ENCODE measurements at places on chromosomes 12 and 14. TPM values are rescaled to one million over a fixed set of nuclear protein-coding genes. Genes with fewer than 3 reads are reported as not detected.

- DNase-seq: no peak
These were observed 91.8 kb upstream of the KCNA1 start for GRCh38 chr12:4817880-4818279.

- DNase-seq: peak; percentile 80
These were observed 133.7 kb upstream of the C14orf180 start for GRCh38 chr14:104445832-104446381.

STYK1 gene
- not detected for total RNA-seq

DNA sequence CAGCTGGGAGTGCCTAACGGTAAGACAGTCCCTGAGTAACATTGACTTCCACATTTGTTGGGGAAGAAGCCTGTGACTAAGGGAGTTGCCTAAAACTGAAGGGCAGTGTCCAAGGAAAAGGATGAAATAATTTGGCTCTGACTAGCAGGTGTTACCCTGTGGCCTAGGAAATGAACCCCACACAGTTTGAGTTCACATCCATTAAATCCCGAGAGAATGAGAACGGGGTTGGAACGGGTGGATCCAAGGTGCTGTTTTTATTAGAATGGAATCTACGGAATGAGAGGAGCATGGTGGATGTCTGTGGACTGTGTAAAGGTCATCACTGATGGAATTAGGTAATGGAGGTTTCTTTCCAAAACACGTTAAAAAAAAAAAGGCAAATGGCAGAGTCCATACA, 324.0 kb downstream of the MED13L start:
- DNase-seq: no peak

WASHC4 gene
- 69.1 TPM for total RNA-seq

CRY1 gene
- total RNA-seq: 25.7 TPM

All from osteocyte (in vitro differentiated cells).